ENCODE measurements at places on chromosomes 7 and 10.

DNA sequence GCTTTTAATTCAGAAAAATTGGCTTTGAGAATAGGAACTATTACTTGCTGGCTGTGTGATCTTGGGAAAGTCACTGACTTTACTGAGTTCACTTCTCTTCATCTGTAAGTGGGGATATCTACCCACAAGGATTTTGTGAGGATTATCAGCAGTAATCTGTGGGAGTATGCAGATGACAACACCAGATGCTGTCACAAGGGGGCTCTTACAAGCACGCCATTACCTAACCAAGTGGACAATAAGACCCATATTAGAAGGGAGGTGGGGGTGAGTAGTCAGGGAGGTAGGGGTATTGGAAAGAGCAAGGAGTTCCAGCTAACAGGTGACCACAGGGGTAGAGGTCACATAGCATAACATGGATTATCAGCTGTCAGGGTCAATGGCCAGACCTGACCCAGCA is 569.4 kb downstream of the SUGCT start:
- no peak for DNase-seq

DNA sequence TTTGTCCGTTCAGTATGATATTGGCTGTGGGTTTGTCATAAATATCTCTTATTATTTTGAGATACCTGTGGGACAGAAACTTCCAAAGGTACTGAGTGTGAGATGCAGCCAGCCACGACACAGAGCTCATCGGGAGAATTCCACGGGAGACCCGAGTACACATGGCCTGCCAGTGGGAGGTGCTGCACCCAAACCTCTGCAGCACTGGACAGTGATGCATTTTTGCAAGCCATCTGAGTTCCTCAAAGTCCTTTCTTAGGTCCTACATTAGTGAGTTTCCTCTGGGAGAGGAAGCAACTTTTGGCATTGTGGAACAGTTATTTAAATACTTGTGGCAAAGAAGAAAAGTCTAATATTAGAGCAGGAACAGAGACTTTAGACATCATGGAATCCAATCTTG is 77.5 kb downstream of the ARID5B start:
- DNase-seq, result no peak

GRCh38 chr10:48536916-48537890 is 67.7 kb downstream of the ARHGAP22 start:
- DNase-seq, result no peak

DNA sequence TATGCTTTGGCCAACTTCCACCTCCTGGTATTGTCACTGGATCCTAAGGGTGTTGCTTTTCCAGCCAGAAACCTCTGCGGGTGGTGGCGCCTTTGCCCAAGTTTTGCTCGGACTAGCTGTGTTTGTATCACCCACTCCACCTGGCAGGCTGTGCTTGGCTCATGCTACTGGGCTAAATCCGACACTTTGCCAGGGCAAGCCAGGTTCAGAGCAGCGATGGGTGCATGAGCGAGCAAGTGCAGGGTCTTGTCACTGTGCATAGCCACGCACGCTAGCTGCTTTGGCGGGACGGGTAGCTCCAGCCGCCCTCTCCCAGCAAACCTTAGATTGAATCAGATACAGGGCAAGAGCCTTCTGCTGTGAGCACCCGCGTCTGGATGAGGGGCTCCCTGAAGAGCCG is 737.5 kb downstream of the PCDH15 start:
- DNase-seq, result peak; percentile 38

DNA sequence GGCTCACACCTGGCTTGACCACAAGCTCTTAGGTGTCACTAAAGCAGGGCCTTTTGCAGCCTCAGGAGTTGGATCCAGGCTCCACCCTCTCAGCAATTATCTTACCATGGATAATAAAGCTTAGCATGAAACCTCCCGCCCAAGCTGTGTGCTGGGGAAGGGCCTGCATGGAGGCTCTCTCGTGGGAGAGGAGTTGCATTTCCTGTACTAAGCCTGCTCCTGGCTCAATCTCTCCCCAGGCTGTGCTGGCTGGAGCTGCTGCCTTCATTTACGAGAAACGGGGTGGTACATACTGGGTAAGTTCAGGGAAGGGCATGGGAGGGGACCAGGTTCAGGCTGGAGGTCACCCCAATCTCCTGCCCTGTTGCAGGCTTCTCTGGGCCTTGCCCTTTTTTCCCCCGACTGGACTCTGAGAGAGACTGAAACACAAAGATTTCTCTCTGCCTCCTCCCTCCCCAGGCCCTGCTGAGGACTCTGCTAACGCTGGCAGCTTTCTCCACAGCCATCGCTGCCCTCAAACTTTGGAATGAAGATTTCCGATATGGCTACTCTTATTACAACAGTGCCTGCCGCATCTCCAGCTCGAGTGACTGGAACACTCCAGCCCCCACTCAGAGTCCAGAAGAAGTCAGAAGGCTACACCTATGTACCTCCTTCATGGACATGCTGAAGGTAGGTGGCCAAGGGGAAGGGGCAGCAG is 2.7 kb downstream of the TMEM176A start:
- DNase-seq, result no peak

GRCh38 chr10:123142701-123143161 is 5.2 kb upstream of the HMX2 start:
- DNase-seq, result no peak

GRCh38 chr7:108007261-108007660 is 4.3 kb upstream of the LAMB1 start:
- DNase-seq, result no peak

Data from NCI-H1105 treated with DMSO at 0.1 percent for 48 hours (cell line).